CD4-positive, CD25-positive, alpha-beta regulatory T cell (primary cell): ENCODE measurements at places on chromosomes 1 and 21.

GRCh38 chr1:7515175-7515574, 255.9 kb upstream of the VAMP3 start:
- no peaks in the 10 kb centered on the region for H3K4me1 ChIP-seq
- DNase-seq, result no peak

DNA sequence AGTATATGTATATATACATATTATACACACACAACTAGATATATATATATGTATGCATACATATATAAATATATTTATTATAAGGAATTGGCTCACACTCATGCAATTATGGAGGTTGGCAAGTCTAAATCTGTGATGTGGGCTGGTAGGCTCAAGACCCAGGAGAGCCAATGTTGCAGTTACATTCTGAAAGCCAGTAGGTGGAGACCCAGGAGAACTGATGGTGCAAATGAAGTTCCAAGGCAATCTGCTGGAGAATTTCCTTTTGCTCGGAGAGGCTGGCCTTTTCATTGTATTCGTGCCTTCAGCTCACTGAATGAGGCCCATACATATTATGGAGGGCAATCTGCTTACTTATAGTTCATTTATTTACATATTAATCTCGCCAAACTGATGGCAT, 9.4 kb downstream of the IVL start:
- H3K36me3 ChIP-seq, result no peaks in the 10 kb centered on the region
- no peak for DNase-seq
- no peak overlapping the region for H3K27ac ChIP-seq
- H3K4me3 ChIP-seq, result no peak overlapping the region

- no peak overlapping the region for H3K27ac ChIP-seq
- DNase-seq, result no peak
- no peaks in the 10 kb centered on the region for H3K4me1 ChIP-seq
- H3K4me3 ChIP-seq, result no peak overlapping the region
- H3K36me3 ChIP-seq, result no peaks in the 10 kb centered on the region
These were observed 85.2 kb downstream of the BEND5 start for GRCh38 chr1:48691429-48692001.

- H3K4me1 ChIP-seq, result peaks cover 41% of the 10 kb centered on the region
- peak overlapping the region; percentile 54 for H3K4me3 ChIP-seq
- no peak overlapping the region for H3K27ac ChIP-seq
- no peaks in the 10 kb centered on the region for H3K27me3 ChIP-seq
These were observed 3.0 kb downstream of the PAXBP1 start for GRCh38 chr21:32768530-32768929.

DNA sequence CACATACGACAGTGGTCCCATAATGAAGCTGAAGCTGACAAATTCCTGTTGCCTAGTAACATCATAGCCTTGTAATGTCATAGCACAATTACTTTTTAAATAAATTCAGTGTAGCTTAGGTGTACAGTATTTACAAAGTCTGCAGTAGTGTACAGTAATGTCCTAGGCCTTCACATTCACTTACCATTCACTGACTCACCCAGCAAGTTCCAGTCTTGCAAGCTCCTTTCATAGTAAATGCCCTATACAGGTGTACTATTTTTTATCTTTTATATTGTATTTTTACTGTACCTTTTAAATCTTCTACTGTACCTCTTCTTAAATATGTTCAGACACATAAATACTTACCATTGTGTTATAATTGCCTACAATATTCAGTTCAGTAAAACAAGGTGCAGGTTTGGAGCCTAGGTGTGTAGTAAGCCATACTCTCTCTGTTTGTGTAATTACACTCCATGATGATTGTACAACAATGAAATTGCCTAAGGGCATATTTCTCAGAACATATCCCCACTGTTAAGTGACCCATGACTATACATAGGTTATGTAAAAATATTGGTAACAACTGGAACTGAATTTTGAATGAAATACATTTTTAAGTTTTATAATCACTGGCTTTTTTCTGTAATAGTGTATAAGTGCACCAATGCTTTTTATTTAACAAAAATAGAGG, 33.5 kb upstream of the ADAM30 start:
- H3K4me3 ChIP-seq, result no peak overlapping the region
- no peaks in the 10 kb centered on the region for H3K4me1 ChIP-seq
- H3K27ac ChIP-seq, result no peak overlapping the region
- no peak for DNase-seq
- peaks cover 62% of the 10 kb centered on the region for H3K36me3 ChIP-seq
- no peaks in the 10 kb centered on the region for H3K27me3 ChIP-seq

DNA sequence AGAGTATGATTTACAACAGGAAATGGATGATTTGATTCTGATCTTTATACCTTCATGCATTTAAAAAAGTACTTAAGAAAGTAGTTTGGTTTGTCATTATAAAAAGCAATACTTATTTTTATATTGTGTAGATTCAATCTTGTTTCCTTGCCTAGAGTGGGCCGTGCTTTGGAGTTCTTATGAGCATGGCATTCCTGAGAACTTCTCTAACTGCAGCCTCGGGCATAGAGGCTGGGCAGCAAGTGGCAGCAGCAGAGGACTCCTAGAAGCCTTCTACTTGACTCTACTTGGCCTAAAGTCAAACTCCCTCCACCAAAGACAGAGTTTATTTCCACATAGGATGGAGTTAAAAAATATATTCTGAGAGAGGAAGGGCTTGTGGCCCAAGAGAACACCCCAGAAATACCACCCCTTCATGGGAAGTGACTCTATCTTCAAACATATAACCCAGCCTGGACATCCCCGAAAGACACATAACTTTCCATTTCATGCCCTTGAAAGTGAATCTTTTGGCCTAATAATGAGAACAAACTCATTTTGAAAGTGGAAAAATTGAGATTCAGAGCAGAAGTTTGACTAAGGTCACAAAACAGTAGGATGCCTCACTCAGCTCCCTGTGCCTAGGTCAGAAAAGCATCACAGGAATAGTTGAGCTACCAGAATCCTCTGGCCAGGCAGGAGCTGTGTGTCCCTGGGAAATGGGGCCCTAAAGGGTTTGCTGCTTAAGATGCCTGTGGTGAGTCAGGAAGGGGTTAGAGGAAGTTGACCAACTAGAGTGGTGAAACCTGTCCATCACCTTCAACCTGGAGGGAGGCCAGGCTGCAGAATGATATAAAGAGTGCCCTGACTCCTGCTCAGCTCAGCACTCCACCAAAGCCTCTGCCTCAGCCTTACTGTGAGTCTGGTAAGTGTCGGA, at the start of gene IVL:
Gene IVL (plus strand): TSS at position 861 of the 916 bp plus-strand sequence. CDS start 1,252 bp downstream, outside the sequence.
- H3K27me3 ChIP-seq, result peaks cover 6% of the 10 kb centered on the region
- no peak within 1 kb of the TSS for H3K4me3 ChIP-seq
- no peak within 1 kb of the TSS for H3K27ac ChIP-seq
- H3K36me3 ChIP-seq, result no peaks in the 10 kb centered on the region

- DNase-seq, result no peak
- peaks cover 5% of the 10 kb centered on the region for H3K27me3 ChIP-seq
- H3K4me3 ChIP-seq, result no peak overlapping the region
- no peaks in the 10 kb centered on the region for H3K36me3 ChIP-seq
- no peak overlapping the region for H3K27ac ChIP-seq
These were observed 39.2 kb upstream of the RUNX1 start for GRCh38 chr21:35088319-35088771.
